ENCODE measurements at places on chromosomes 7 and 10. TPM values are rescaled to one million over a fixed set of nuclear protein-coding genes. Genes with fewer than 3 reads are reported as not detected.

- no peak for DNase-seq
Observed at GRCh38 chr7:158266426-158266816, 321.2 kb downstream of the PTPRN2 start.

Gene CLRN3
- not detected for total RNA-seq

DNA sequence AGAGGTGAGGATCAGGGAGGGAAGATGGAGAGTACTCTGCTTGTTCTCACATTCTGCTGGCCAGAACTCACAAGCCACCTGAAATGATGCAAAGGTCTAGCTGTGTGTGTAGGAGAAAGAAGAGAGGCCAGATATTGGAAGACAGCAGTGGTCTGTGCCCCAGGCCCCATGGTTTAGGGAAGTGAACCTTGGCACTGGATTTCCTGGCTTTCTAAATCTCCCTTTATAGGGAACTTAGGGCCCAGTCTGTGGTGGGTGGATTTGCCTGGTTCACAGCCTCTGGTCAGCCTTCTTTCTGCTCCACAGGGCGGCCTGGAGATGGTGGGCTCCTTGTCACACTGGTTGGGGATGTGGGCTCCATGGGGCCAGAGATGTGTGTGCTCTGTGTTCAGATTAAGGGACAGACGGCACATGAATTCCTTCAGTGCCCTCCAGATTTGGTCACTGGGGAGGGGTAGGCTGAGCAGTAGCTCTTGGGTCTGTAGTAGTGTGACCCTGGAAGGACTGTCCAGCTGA is 9.5 kb upstream of the SH2D4B start:
- DNase-seq, result no peak

DNA sequence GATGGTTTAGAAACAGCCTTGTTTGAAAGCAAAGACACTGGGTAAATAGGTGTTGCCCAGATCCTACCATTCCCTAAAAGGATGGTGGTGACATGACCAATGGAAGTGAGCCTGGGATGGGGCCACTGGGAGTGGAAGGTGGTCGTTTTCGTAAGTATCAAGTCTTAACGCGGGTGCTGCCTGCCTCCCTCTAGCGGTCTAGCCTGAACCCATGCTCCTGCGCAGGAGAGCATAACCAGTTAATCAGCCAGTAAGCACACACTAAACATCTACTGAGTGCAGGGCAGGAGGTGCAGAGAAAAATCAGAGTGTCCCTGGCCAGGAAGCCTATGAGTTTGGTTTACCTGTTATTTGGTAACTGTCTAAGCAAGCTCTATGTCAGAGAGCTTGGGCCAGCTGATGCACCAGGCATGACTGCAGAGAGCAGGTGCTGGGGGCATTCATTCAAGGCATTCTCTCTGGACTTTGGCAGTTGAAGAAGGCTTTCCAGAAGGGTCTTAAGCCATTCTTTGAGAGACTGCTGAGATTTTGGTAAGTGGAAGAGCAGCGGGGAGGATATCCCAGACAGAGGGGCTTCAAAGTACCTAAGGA is 930 bp downstream of the GARIN1A start:
- no peak for DNase-seq

DNA sequence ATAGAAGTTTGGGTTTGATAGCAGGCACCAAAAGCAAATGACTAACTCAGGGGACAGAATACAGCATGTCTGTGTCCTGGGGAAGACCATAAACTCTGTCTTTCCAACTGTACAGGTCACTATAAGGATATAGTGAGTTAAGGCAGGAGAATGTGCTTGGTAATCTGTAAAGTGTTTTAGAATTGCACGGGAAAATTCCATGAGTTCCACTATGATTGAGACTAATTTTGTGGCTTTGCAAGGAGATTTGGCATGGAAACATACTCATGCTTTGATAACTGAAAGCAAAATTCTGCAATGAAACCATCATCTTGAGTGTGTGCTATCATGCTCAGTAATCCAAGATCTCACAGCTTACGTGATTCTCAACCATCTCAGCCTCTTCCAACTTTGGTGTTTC is 152.6 kb downstream of the PKD1L1 start:
- DNase-seq, result no peak

Gene SLC25A13
- total RNA-seq, result 14.6 TPM

DNA sequence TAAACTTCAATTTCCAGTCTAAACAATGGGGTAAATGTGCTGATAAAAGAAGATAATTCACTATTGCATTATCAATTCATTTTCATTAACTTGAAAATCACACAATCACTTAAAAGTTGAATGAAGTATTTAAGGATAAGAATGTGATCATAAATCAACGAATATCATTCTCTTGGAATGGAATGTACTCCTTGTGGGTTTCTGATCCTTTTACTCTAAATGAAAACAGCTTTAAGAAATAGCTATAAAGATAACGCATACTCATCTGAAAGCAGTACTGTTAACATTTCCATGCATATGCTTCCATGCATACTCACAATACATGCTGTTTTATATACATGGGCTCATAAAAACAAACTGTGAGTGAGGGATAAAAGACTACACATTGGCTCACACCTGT is 108.8 kb downstream of the ATE1 start:
- DNase-seq, result no peak

DNA sequence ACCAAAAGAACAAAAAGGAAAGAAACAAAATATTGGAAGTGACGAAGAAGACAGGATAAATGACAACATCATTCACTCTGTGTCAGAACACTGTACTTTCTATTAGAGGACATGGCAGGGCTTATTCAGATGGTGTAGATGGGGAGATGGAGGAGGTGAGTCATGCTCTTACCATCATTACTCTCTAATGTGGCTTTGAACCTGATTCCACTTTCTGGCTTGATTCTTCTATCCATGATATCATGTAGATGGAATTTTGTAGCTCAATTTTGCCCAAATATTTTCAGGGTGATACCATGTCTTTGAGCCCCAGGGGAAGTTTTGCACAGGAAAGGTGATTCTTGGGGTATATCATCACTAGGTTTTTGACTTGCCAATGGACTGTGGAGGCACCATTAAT is 91.7 kb downstream of the CFAP58 start:
- DNase-seq, result peak; percentile 41

- no peak for DNase-seq
Observed at GRCh38 chr7:41378156-41378555, 324.7 kb downstream of the INHBA start.

- DNase-seq, result no peak
Observed at GRCh38 chr10:609262-609658, 80.2 kb downstream of the DIP2C start.

Data from PC-3 (cell line).